Activated T-cell treated with anti-CD3 and anti-CD28 coated beads for 4 hours (primary cell): ENCODE measurements at places on chromosomes 2 and 18.

GRCh38 chr18:2902327-2902726 is 55.5 kb downstream of the EMILIN2 start:
- DNase-seq = no peak

DNA sequence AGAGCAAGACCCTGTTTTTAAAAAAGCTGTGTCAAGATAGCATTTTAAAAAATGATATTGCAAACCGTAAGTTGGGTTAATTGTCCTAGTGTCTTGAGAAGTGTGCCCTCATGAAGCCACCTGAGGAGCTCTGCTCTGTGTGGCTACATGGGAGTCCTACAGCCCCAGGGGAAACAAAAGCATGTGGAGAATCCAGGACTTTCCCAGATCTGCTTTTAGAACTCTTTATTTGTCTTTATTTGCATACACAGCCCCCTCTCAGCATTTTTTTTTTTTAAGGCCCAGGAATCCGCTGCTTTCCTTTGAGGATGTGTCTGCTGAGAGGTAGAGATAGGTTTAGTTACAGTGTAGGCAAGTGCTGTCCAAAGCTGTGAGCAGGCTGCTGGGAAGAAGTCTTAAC is 219.2 kb downstream of the FHOD3 start:
- no peak for DNase-seq

GRCh38 chr2:134324947-134325346 is 71.1 kb downstream of the MGAT5 start:
- no peak for DNase-seq

- no peak for DNase-seq
These were observed 72.8 kb upstream of the CDH19 start for GRCh38 chr18:66676699-66677098.

DNA sequence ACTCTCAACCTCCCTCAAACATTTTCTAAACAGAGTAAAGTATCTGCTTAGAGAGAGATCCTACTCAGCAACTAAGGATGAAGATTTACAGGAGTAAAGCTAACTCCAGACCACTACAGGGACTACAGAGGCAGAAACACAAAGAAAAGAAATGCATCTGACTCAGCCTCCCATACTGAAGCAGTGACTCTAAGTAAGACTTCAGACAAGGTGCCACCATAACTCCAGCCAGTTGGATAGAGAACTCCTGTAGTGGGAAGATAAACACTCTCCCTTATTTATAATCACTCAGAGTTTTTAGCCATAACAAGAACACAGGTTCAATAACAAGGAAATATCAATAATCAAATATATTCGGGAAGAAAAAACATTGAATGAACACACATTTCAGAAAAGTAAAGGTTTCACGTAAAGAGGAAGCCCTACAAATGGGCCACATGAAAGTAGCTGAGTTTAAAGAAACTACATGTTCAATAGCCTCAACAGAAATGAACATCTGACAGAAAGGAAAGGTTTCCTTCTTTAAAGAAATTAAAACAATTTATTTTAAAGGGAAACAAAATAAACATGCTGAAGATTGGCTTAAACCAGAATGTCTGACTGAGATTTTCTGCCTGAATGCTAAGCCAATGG is 519.9 kb downstream of the KCNJ3 start:
- no peak for DNase-seq

DNA sequence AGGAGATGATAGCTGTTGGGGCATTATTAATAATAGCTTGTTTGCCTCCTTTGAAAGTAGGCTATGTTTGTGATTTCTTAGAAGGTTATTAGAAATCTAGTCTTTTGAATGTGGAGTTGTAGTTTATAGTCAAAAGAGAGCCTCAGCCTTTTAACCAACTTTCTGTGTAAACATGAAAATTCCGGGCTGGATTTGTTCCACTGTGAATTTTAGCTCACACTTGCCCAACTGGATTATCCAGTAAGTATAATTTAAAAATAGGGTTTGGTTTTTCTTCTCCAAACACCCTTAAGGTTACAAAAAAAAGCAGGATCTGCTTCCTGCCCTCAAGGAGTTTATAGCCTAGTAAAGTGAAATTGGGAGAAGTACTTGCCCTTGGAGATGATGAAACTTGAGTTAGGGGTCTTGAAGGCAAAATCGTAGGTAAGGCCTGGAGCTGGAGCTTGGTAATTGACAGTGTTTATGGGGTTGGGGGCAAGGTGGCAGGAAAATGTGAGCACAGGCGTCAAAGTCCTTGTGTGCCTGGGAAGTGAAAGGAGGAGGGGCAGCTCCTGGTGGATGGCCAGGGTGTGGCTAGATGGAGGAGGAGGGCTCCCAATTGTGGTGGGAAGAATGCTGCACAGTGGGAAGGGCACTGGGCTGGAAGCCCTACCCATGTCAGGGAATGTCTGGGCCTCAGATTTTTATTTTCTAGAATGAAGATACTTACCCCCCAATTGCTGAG is 21.3 kb downstream of the ITGA6 start:
- no peak for DNase-seq

DNA sequence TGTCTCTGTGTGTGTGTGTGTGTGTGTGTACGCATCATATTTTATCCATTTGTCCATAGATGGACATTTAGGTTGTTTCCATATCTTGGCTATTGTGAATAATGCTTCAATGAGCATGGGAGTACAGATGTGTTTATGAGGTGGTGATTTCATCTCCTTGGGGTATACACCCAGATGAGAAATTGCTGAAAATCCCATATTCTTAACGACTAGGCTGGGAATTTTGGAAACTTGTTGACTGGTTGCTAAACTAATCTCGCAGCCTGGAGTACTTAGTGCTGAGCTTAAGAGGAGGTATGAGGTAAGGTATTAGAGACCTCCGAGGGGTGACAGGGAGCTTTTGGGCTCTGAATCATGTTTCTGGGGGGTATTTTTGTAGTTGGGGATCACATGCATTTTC is 66.0 kb upstream of the SPRED2 start:
- no peak for DNase-seq

- no peak for DNase-seq
These were observed 18.4 kb upstream of the YES1 start for GRCh38 chr18:830315-830901.

- DNase-seq = no peak
These were observed 68.8 kb upstream of the PIK3C3 start for GRCh38 chr18:41886126-41886807.

DNA sequence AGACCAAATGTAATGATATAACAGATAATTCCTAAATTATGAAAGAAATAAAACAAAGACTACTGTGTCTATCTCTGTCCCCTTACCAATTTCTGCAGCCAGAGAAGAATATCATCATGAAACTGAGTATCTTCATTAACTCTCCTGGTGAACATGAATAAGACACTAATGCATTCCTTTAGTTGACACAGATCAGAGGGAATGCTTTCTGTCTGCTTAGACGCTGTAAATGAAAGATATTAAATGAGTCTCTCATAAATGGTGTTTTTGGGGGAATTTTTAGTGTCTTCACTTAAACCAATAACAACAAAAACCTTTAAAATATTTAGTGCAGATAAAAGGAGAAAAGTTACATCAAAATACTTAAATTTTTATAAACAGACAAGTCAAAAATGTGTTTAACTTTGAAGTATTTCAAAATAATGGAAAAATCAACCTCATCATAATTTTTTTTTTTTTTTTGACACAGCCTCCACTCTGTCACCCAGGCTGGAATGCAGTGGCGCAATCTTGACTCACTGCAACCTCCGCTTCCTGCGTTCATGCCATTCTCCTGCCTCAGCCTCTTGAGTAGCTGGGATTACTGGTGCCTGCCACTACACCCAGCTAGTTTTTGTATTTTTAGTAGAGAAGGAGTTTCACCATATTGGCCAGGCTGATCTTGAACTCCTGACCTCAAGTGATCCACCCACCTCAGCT is 16.0 kb downstream of the EPG5 start:
- no peak for DNase-seq

DNA sequence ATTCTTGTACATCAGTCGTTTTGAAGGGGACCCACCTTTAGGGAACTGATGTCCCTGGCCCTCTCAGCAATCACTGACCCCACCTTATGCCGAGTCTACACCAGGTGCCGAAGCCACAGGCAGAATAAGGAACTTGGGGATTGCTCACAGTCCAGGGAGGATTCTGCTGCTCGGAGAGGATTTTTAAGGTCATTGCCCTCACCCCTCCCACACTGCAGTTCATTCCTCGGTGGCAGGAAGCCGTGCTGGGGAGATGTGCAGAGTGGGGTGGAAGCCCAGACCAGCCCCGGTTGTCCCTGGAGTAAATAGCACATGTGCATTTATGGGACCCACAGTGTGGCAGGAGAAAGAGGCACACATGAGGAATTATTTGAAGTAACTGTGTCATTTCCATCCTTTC is 50.4 kb downstream of the PLB1 start:
- no peak for DNase-seq

DNA sequence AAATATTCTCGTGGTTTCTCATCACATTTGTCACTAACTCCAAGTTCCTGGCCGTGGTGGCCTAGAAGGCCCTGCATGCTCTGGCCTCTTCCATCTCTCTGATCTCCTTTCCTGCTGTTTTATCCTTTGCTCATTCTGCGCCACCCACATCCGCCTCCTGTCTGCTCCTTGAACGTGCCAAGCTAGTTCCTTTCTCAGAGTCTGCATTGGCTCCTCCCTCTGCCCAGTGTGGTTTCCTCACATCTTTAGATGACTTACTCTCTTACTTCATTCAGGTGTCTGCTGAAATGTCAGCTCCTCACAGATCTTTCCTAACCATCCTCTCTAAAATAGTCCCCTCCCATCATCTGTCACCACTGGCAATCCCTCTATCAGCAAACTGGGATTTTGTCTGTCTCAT is 158.6 kb upstream of the RBMS1 start:
- peak; percentile 39 for DNase-seq

DNA sequence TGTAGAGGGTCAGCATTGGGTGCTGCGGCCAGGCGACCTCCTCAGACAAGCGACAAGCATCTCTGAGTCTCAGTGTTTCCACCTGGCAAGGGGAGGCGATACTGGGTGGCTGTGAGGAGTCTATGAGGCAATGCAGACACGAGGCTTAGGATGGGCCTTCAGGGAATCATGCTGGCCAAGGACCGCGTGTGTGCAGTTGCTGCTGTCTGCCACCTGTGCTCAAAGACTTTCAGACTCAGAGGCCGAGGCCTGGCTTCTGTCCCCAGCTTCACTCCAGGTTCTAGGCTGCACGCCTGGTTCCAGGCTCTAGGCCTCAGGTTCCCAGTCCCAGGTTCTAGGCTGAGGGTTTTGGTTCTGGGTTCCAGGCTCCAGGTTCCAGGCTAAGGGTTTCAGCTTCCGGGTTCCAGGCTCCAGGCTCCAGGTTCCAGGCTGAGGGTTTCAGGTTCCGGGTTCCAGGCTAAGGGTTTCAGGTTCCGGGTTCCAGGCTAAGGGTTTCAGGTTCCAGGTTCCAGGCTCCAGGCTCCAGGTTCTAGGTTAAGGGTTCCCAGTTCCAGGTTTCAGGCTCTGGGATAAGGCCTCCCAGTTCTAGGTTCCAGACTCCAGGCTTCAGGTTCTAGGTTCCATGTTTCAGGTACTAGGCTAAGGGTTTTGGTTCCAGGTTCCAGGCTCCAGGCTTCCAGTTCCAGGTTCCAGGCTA is 14.8 kb downstream of the LRRFIP1 start:
- no peak for DNase-seq

GRCh38 chr2:33437815-33438214 is 38.6 kb upstream of the RASGRP3 start:
- DNase-seq = no peak

- DNase-seq = no peak
These were observed 9.7 kb downstream of the TFPI start for GRCh38 chr2:187544371-187545080.

GRCh38 chr2:68769586-68770270 is 35.1 kb downstream of the ARHGAP25 start:
- no peak for DNase-seq

DNA sequence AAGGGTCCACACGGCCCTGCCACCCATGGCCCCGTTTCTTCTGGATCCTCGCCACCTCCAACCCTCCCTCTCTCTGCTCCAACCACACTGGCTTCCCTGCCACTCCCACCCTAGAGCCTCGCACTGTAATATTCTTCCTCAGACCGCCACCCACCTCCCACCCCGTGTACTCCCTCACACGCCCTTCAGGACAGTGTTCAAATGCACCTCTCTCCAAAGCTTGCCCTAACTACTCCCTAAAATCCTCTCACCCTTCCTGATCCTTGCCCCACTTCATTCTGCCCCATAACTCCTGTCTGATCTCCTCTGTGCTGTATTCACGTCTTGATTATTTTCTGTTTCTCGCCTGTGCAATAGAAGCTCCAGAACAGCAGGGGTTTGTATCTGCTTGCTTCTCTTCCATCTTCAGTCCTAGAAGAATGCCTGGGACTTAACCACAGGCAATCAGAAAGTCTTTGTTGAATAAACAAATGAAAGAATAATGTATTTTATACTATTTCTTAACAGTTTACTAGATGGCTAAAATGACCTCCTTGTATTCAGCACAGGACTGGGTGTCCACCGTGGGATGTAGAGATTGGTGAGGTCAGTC is 25.5 kb downstream of the EPB41L3 start:
- DNase-seq = no peak

- no peak for DNase-seq
These were observed 491 bp downstream of the L3MBTL4 start for GRCh38 chr18:6414118-6414722.
